Fibroblast of lung (primary cell): ENCODE measurements at places on chromosomes 16 and 17. TPM values are rescaled to one million over a fixed set of nuclear protein-coding genes. Genes with fewer than 3 reads are reported as not detected.

Gene TBX4
- total RNA-seq: 35.2 and 44.1 TPM in 2 replicates

Gene ZP2
- total RNA-seq: not detected in 2 replicates

Gene SBK1
- total RNA-seq: under 0.01 TPM in 2 replicates

Gene PABPN1L
- not detected in 2 replicates for total RNA-seq

Gene EVPL
- not detected in 2 replicates for total RNA-seq

Gene KRTAP2-1
- total RNA-seq: not detected in 2 replicates

Gene PIRT
- not detected in 2 replicates for total RNA-seq
